ENCODE measurements at places on chromosomes 12 and 14.

DNA sequence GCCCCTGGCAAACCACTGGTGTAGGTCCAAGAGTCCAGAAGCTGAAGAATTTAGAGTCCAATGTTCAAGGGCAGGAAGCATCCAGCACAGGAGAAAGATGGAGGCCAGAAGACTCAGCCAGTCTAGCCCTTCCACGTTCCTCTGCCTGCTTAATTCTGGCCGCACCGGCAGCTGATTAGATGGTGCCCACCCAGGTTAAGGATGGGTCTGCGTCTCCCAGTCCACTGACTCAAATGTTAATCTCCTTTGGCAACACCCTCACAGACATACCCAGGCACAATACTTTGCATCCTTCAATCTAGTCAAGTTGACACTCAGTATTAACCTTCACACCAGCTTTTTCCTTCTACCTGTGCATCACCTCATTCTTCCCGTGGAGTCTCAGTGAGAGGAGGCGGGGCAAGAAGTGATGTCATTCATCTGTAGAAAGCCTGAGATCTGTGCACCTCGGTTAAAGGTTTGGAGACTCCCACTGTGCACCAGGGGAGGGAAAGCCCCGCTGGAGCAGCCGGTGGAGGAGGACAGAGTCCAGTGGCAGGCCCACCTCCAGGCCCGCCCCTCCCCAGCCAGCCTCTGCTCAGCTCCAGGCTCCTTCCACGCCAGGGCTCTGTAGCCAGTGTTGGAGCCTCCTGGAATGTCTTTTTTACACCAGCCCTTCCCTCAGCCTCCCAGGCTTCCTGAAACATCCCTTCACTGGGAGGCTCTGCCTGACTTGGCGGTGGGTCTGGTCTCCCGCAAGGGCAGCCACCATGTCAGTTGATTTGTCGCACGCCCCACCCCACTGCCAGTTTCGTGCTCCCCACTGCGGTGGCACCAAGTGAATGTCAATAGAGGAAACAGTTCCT is 80.1 kb upstream of the DYNC1H1 start:
- DNase-seq, result no peak

GRCh38 chr12:989751-990660 is 1.0 kb upstream of the ERC1 start:
- peak; percentile 53 for DNase-seq

DNA sequence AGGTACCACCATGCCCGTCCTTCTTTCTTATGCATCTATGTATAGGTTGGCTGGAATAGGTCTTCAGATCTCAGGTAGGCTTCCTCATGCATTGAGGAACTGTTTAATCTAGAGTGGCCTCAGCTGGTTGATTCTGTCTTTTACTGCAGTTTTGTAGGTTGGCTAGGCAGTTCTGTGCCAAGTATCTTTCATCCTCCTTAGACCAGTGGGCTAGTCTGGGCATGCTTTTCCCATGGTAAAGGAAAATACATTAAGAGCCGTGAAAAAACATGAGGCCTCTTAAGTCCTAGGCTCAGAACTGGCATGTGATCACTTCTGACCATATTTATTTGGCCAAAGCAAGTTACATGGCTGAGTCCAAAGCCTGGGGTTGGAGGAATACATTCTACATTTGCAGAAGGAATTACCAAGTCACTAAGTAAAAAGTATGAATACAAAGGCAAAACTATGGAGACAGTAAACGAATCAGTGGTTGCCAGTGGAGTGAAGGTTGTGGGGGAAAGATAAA is 137.3 kb downstream of the WIF1 start:
- no peak for DNase-seq

DNA sequence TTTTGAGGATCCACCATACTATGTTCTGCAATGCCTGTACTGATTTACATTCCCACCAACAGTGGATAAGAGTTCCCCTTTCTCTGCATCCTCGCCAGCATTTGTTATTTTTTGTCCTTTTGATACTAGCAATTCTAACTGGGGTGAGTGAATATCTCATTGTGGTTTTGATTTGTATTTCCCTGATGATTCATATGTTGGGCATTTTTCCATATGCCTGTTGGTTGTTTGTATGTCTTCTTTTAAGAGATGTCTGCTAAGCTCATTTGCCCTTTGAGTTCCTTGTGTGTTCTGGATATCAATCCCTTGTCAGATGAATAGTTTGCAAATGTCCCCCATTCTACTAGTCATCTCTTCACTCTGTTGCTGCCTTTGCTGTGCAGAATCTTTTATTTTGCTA is 49.0 kb upstream of the MSRB3 start:
- DNase-seq, result no peak

DNA sequence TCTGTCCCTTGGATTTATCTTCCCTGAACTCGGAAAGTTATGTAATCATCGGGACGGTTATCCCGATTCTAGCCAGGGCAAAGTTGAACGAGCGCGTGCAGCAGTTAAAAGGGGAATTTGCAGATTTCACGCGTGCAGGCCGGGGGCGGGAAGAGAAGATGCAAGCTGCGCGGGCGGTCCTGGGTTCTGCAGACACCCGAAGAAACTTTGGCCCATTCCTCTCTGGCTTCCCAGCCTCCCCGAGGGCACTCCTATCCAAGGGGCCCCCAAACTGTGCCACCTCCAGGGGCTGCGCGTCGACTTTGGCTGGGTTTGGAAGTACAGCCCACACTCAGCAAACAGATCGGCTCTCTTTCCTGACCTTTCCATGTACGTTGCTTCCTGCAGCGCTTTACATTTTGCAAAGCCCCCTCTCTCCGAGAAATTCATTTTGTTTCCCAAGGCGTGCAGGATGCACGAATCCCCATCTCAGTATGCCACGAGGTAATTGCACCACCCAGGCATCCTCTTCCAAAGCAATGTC is 941 bp upstream of the PPP1CC start:
- DNase-seq, result peak; percentile 55

GRCh38 chr12:91871751-91872150 is 273.9 kb downstream of the BTG1 start:
- DNase-seq, result no peak

DNA sequence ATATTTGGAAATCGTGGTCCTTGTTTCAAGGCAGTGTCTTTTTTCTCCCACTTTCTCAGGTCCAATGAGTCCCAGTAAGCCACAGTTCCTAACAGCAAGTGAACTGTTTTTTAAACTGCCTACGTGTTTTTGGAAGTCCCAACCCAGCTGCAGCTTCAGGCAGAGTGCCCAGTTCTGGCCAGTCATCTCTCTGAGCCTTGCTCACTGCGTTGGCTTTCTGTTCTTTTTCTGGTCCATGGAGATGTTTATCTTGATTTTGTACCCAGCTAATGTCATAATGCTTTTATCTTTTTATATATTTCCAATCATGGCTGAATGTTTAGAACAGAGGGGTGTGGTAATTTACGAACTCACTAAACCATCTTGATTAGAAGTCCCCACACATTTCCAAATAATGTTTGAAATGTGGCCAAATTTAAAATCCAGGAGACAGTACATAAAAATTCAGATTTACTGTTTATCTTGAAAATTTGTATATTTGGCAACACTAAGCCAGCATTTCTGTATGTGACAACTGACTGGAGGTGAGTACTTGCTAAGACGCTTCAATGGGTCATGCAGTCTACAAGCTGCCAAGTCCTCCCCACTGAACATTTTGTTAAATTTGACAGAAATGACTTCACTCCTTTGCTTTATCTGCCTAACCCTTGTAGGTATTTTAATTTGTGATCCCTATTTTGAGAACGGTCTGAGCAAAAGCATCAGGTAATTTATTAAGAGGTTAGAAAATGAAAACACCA is 46.1 kb upstream of the OTOGL start:
- DNase-seq, result no peak

DNA sequence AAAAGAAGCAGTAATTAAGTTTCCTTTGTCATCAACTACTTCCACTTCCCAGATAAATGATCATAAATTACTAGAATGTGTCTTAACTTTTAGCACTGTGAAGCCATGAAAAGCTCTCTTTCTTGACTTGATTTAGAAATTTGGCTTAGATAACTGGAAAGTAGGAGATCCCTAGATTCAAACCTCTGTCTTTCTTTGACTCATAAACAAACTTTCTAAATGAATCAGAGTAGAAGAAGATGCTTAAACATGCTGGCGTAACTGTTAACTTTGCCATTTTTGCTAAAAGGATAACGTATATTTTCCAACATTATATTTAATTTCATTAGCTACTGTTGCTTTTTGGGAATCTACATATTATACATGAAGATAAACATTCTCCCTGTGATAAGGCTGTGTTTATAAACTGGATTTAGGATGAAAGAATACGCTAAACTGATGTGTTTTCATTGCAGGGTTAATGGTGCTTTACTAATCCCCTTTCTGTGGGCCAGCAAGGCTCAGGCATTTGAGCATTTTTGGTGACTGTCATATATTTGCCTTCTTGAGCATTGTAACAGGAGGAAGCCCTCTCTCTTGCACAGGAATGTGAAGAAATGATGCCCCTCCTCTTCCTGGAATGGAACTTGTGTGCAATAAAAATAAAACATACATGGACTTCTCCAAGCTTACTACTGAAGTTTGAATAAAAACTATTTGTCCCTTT is 301.4 kb downstream of the BMP4 start:
- no peak for DNase-seq

- peak; percentile 63 for DNase-seq
Observed at GRCh38 chr14:52553002-52553670, 500 bp downstream of the GPR137C start.

- DNase-seq, result no peak
Observed at GRCh38 chr12:4957761-4958160, 48.1 kb downstream of the KCNA1 start.

GRCh38 chr12:89941436-89941835 is 232.8 kb upstream of the ATP2B1 start:
- no peak for DNase-seq

DNA sequence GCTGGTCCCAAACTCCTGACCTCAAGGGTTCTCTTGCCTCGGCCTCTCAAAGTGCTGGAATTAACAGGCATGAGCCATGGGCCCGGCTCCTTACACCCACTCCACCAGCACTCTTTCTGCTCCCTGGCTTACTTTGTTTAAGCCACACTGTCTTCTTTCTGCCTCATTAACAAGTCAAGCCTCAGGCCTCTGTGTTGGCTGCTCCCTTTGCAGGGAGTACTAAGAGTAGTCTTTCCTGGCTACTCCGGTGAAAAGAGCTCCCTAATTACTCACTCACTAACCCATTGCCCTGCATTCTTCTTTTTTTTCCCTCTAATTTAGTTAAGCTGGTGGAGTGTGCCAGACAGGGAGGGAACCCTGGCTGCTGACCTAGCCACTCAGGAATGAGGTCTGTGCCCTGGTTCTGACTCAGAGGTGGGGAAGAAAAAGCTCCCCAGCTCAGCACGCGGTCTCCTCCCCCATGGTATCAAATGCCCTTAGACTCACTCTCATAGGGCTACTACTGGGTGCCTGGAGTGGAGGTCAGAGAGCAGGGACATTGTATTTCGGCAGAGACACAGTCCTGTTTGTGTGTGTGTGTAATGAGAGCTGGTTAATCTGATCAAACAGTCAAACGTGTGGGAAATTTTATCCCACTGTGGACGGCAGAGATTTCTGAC is 19.8 kb downstream of the GALNT6 start:
- DNase-seq, result no peak

DNA sequence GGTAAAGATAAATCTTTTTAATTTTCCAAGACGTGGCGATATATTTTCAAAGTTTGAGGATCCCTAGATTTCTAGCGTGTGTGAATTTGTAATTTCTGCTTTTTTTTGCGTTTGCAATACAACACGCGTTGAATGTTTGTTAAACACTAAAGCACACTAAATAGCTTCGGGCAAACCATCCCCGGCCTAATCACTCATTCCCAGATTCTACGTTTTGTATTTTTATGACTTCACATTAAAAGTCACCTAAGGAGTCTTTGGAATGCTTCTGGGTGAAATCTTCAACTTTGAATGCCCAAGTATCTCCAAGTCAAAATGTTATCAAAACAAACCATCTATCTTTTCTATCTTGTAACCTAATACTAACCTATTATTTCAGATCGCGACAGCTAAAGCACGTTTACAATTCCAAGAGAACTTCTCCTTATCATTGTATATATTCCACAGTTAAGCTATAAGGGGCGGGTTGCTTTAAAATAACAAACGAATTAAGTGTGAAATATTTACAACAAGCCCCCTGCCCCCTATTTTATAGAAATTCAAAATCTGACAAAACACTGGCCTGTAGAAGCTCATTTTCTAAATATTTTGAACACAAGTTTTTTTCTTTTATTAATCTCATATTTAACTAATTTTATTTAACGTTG is 1.1 kb downstream of the ALX1 start:
- DNase-seq, result no peak

- DNase-seq, result no peak
Observed at GRCh38 chr12:124916374-124917134, 2.1 kb upstream of the UBC start.

GRCh38 chr12:31300341-31300740 is 25.6 kb downstream of the SINHCAF start:
- no peak for DNase-seq

- no peak for DNase-seq
Observed at GRCh38 chr14:59532419-59532818, 44.2 kb downstream of the CCDC175 start.

- no peak for DNase-seq
Observed at GRCh38 chr14:102828151-102828550, 50.9 kb downstream of the TRAF3 start.

- DNase-seq, result no peak
Observed at GRCh38 chr12:3222979-3223378, 145.8 kb downstream of the TSPAN9 start.

GRCh38 chr12:78101113-78101876 is 270.6 kb downstream of the NAV3 start:
- no peak for DNase-seq

DNA sequence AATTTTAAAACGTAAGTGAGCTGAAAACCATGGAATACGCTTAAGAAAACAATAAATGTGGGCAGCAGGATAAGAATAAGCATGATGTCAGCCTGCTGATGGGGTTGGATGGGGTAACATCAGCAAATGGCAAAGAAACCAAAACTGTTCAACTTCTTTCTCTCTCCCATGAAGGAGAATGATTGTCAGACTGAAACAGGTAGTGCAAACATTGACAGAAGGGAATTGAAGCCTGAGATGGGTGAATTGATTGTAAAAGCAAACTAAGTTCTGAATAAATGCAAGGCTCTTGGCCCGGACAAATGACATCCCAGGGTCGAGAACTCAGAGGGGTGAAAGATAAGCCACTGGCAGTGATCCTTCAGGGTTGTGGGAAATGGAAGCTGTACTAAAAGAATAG is 182.6 kb downstream of the ETV6 start:
- no peak for DNase-seq

DNA sequence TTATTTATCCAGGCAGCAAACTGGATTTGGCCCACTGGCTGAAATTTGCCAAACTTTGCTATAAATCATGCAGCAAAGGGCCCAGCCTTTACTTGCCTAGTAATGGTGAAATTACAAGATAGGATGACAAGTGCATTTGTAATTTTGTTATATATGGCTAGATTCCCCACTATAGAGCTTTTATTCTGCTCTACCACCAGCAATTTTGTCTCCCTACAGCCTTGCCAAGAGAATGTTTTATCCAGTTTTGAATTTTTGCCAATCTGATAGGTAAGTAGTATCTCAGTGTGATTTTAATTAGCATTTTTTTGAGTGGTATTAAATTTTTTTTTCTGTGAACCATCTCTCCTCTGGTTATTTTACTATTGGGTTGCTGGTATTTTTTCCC is 161.6 kb downstream of the SLC41A2 start:
- no peak for DNase-seq
